ENCODE measurements at places on chromosomes 13 and 19.

GRCh38 chr19:35124098-35125060 lies 8.8 kb downstream of the FXYD3 start:
- peak; percentile 93 for ATAC-seq

- ATAC-seq = no peak
Measured at GRCh38 chr13:22086597-22087330, 415.9 kb downstream of the FGF9 start.

DNA sequence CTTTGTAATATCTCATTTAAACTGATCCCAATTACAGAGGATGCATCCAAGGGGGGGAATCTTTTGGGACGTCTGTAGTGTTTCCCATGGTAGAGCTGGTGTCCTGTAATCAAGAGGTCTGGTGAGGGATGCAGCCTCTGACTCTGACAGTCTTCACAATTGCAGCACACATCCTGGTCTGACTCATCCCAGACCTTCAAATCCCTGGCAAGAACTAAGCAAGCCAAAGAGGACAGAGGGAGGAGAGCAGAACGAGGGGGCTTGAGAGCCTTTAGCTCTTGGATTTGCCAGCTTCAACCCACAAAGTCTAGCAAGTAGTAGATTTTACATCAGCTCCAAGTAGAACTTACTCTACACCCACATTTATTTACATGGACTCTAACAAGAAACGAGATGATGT lies 17.3 kb upstream of the FCGBP start:
- peak; percentile 19 for ATAC-seq

- no peak for ATAC-seq
Measured at GRCh38 chr13:20435616-20436368, 89.9 kb downstream of the CRYL1 start.

GRCh38 chr19:16446108-16446723 lies 25.6 kb downstream of the EPS15L1 start:
- ATAC-seq = no peak

GRCh38 chr13:59566561-59566960 lies 597.2 kb downstream of the DIAPH3 start:
- no peak for ATAC-seq

DNA sequence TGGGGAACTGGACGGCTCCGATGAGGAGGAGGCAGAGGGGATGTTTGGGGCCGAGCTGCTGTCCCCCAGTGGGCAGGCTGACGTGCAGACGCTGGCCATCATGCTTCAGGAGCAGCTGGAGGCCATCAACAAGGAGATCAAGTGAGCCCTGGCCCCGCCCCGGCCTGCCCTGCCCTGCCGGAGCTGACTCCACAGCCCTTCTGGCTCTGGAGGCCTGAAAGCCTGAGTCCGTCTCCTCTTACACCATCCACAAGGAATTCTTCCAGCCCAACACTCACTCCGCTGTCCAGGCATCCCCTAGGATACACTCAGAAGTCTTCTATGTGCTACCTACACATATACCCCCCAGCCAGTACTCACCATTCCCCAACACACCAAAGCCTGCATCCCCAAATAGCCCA lies 17.4 kb downstream of the PPFIA3 start:
- ATAC-seq = no peak

- no peak for ATAC-seq
Measured at GRCh38 chr19:55256562-55257460, 2.0 kb downstream of the PPP6R1 start.

- no peak for ATAC-seq
Measured at GRCh38 chr13:42307461-42307860, 35.5 kb downstream of the AKAP11 start.

GRCh38 chr13:77359171-77359570 lies 32.3 kb upstream of the MYCBP2 start:
- no peak for ATAC-seq

DNA sequence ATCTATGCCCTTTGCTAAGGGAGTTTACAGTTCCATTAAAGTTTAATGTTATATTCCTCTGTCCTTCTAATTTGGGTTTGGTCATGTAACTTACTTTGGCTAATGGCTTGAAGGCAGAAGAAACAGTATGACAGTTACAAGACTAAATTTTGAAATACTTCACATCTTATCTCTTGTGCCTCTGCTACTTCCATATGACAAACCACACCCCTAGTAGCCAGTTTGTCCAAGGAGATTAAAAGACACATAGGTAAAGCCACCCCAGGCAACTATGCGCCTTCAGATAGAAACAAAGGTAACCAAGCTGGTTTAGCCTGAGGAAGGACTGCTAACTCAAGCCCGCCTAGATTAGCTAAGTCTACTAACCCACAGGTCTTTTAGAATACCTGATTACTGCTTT lies 273.4 kb upstream of the MIR17HG start:
- ATAC-seq = no peak

DNA sequence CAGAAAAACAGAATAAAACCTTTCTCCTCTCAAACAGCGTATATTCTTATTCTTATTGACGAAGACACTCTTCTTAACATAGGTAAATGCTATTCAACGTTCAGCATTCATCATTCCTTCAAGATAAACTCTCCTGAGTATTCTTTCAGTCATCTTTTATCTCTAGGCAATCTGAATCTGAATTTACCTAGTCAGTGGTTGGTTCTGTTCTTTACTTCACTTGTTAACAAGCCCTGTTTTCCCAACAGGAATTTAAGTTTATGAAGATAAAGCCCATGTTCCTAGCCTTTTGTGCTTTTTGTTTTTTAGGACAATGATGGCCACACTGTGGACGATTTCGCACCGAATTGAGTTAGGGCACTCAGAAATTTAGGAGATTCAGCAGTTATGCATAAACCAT lies 3.2 kb downstream of the ELF1 start:
- no peak for ATAC-seq

All from activated CD4-positive, CD25-positive, alpha-beta regulatory T cell treated with anti-CD3 and anti-CD28 coated beads, Interleukin-2, amount 50 U/mL, for 24 hours (primary cell).